AG10803 (cell line): ENCODE measurements at places on chromosomes 5 and 9.

GRCh38 chr9:136313111-136314055 lies 9.5 kb upstream of the CCDC187 start:
- no peak for DNase-seq

DNA sequence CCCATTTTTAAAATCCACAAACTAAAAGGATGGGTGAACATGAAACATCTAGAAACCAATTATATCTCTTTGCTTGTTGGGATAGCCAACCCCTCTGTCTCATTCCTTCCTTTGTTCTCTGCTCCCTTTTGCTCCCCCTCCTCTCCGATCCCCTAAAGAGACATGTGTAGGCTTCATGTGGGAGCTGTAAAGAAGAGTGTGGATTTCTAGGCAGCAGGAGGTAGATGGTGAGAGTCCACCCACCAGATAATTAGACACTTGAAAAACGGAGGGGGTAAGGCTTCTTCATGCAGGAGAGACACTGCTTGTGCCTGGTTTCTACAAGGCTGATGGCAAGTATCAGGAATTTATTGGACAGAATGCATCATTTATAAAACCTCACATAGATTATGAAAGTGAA lies 27.3 kb upstream of the CFAP157 start:
- no peak for DNase-seq

- DNase-seq = no peak
Measured at GRCh38 chr9:9498128-9498527, 1114.7 kb downstream of the PTPRD start.

GRCh38 chr5:116276952-116277351 lies 192.1 kb downstream of the COMMD10 start:
- no peak for DNase-seq

DNA sequence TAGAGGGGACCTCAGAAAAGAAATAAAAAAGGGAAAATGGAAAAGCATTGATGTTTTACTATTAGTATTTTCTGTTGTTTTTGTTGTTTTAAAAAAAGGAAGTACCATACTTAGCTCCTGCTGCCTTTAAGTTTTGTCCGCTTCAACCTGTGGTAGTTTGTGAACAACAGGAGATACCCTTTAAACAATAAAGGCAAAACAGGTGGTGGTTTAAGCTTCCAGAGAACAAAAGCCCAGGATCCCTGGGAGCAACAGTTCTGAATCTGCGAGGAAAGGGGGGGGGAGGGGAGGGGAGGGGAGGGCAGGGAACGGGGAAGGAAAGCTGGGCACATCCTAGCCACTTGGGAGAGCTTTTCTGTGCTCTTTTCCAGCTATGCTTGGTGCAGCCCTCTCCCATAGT lies 2.1 kb upstream of the PSIP1 start:
- no peak for DNase-seq

- no peak for DNase-seq
Measured at GRCh38 chr9:101477214-101477613, 41.6 kb upstream of the ALDOB start.

DNA sequence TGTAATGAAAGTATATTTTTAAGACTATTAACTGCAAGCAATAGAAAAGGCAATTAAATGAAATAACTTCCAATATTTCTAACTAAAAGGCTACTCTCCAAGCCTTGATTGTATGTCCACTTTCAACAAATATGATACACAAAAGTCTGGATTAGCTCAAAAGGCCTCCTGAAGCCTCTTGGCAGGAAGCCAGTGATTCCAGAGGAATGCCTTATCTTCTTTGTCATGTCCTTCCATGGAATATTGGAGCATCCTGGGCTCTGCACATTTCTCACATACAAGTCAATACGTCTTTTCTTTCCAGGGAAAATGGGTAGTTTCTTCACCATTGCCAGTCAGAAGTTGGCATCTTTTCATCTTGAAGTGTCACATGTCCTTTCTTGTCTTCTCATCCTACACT lies 357.8 kb downstream of the KDM4C start:
- DNase-seq = no peak

DNA sequence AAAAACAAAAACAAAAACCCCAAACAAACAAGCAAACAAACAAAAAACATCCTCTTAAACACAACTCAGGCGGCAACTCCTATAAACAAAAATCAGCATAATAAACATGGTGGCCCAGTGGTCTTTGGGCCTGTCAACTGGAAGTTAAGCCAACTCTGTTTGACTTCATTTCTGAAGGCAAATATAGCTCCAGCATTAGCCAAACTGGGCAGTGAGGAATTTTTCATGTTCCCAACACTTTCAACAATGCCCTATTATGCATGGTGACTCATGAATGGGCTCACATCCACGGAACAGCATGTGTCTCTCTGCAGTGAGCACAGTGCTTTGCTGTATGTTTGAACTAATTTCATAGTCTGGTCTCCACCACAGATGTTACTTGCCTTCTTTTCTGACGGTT lies 143.9 kb upstream of the STC2 start:
- peak; percentile 98 for DNase-seq

- DNase-seq = no peak
Measured at GRCh38 chr9:137319739-137320551, 17.9 kb upstream of the NRARP start.
